ENCODE measurements at places on chromosomes 13 and 19. TPM values are rescaled to one million over a fixed set of nuclear protein-coding genes. Genes with fewer than 3 reads are reported as not detected.

DNA sequence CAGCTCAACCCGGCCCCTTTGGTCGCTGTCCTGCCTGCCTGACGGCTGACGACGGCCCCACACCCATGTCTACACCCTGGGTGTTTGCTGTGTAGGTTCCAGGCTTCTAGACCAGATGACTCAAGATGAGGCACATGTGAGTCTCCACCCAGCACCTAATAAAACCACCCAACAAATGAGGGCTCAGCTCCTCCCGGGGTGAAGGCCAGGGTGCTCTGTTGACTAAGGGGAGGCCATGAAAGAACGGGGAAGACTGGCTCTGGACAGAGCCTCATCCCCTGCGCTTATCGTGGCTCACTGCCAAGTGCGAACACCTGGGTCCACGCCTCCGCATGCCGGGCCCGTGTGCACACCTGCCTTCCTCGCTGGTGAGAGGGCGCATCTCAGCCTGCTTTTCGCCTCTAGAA is 39.6 kb downstream of the COL4A2 start:
- no peak overlapping the region for H3K4me3 ChIP-seq
- DNase-seq, result no peak
- H3K27ac ChIP-seq, result peak overlapping the region; percentile 88
- H3K27me3 ChIP-seq, result no peaks in the 10 kb centered on the region

DNA sequence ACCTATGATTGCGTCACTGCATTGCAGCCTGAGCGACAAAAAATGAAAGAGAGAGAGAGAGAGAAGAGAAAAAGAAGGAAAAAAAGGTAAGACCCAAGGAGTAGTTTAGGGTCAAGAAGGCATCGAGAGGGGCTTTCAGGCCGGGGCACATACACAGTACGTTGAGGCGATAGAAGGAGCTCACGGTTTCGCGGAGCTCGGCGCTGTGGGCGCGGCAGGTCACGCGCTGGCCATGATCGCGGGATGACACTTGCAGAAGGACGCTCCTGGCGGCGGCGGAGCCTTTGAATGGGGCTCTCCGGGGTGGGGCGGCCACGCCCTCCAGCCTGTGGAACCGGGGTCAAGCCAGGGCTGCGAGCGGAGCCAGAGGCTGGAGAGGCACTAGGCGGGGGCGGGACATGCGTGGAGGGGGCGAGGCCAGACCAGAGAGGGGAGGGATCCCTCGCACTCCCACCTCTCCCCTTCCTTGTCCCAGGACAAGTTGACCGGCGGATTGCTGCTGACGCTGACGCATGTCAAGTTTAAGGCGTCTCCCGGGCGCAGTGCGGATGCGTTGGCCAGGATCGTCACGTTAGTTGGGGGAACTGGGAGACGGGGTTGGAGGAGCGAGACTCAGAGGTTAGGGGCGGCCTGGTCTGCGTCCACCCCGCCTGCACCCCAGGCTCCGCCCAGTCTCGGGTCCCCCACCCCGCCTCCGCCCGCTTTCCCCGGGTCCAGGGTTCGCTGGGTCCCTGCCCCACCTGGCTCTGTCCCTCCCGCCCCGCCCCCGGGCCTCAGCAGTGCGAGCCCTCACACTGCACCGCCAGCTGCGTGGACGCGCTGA is 6.9 kb downstream of the NPHS1 start:
- H3K36me3 ChIP-seq, result no peaks in the 10 kb centered on the region
- peaks cover 17% of the 10 kb centered on the region for H3K4me1 ChIP-seq
- DNase-seq, result no peak
- peaks cover 77% of the 10 kb centered on the region for H3K27me3 ChIP-seq

Gene PLIN3
- polyA plus RNA-seq, result 112 TPM

DNA sequence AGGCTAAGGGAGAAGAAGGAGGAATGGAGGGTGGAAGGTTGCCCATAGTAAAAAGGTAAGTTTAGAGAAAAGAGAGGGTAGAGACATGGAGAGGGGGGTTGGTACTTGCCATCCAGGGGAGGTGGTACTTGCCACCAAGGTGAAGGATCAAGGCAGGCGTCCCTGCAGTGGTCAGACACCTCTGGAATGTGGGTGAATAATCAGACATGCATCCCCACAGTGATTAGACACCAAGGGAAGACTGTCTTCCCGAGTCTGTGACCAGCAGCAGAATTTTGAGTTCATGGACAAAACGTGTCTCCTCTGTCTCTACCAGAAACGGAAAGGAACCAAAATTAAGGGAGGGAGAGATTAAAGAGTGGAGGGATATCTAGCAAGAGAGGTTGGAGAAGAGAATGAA is 27.1 kb upstream of the IGFL1 start:
- no peaks in the 10 kb centered on the region for H3K36me3 ChIP-seq
- no peak for DNase-seq
- no peaks in the 10 kb centered on the region for H3K4me1 ChIP-seq
- H3K27ac ChIP-seq, result no peak overlapping the region
- H3K27me3 ChIP-seq, result no peaks in the 10 kb centered on the region

DNA sequence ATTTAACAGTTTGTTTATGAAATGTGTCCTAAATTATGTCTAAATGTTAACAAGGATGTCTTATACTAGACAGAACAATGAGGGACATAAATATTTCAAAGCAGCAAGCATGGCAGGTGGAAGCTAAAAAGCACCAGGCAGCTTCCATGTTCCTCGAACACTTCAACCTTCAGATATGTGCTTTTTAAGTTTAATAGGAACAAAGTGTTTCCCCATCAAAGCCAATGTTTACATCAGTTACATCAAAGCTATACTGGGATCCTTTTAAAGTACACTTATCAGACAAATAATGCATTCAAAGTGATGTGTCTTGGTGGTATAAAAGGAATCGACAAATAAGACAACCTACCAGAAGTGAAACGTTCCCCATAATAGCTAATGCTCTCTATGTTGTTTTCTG is 2841.1 kb upstream of the PCDH20 start:
- H3K4me1 ChIP-seq, result no peaks in the 10 kb centered on the region
- H3K4me3 ChIP-seq, result no peak overlapping the region
- H3K27ac ChIP-seq, result no peak overlapping the region
- DNase-seq, result no peak
- H3K36me3 ChIP-seq, result no peaks in the 10 kb centered on the region

Gene ZFP36
- polyA plus RNA-seq, result 112 TPM

Gene CCL25
- polyA plus RNA-seq, result not detected

- no peaks in the 10 kb centered on the region for H3K27me3 ChIP-seq
- DNase-seq, result no peak
- H3K4me1 ChIP-seq, result no peaks in the 10 kb centered on the region
- H3K4me3 ChIP-seq, result no peak overlapping the region
Observed at GRCh38 chr19:50827476-50827875, 3.9 kb upstream of the KLK1 start.

Gene CCDC70
- not detected for polyA plus RNA-seq

GRCh38 chr13:37651891-37652290 is 53.3 kb upstream of the POSTN start:
- no peaks in the 10 kb centered on the region for H3K27me3 ChIP-seq
- H3K36me3 ChIP-seq, result no peaks in the 10 kb centered on the region
- no peak overlapping the region for H3K4me3 ChIP-seq
- DNase-seq, result no peak
- no peaks in the 10 kb centered on the region for H3K4me1 ChIP-seq

- no peaks in the 10 kb centered on the region for H3K36me3 ChIP-seq
- H3K27me3 ChIP-seq, result no peaks in the 10 kb centered on the region
- no peak overlapping the region for H3K4me3 ChIP-seq
- H3K4me1 ChIP-seq, result no peaks in the 10 kb centered on the region
Observed at GRCh38 chr13:50612717-50613116, 230.8 kb downstream of the DLEU7 start.

- H3K36me3 ChIP-seq, result no peaks in the 10 kb centered on the region
- H3K4me3 ChIP-seq, result no peak overlapping the region
- H3K4me1 ChIP-seq, result no peaks in the 10 kb centered on the region
Observed at GRCh38 chr13:23992781-23993679, 95.7 kb upstream of the C1QTNF9B start.

Gene PGLYRP2
- polyA plus RNA-seq, result not detected

- H3K27ac ChIP-seq, result no peak overlapping the region
- H3K27me3 ChIP-seq, result peaks cover 20% of the 10 kb centered on the region
- no peak overlapping the region for H3K4me3 ChIP-seq
- no peak for DNase-seq
- H3K4me1 ChIP-seq, result peaks cover 24% of the 10 kb centered on the region
- H3K36me3 ChIP-seq, result no peaks in the 10 kb centered on the region
Observed at GRCh38 chr19:5338656-5339197, 1.9 kb downstream of the PTPRS start.

DNA sequence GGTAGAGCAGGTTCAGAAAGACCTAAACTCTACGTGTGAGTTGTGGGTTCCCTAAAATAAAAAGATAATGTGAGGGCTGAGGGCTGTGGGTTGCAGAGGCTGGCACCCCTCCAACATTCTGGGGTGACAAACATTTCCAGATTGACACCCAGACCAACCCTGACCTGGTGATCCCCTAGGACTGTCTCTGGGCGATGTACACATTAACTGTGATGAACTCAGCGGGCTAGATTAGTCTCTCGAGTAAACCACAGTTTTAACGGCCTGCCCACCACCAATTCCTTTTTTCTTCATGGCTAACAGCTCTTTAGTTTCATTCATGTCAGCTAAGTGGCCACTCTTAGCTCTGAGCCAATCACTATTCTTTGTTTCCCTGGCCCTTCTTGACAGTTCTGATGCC is 24.8 kb downstream of the SIAH3 start:
- no peaks in the 10 kb centered on the region for H3K4me1 ChIP-seq
- no peak overlapping the region for H3K4me3 ChIP-seq
- no peak for DNase-seq
- no peaks in the 10 kb centered on the region for H3K27me3 ChIP-seq
- H3K27ac ChIP-seq, result no peak overlapping the region

DNA sequence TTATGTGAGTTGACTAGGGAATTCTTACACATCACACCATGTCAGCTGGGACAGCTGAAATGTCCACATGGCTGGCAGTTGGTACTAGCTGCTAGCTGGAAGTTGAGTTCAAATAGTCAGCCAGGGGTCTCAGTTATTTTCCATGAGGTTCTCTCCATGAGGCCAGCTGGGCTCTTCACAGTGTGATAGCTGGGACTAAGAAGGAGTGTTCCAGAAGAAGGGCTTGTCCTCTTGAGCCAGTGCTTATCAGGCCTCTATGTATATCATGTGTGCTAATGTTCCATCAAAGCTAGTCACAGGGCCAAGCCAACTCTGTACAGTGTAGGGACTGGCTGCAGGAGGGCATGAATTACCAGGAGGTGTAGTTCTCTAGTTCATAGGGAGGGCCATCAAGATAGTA is 11.8 kb downstream of the USPL1 start:
- no peak for DNase-seq
- H3K27me3 ChIP-seq, result no peaks in the 10 kb centered on the region
- peaks cover 11% of the 10 kb centered on the region for H3K36me3 ChIP-seq

Gene ACER1
- not detected for polyA plus RNA-seq

Gene ADGRE3
- not detected for polyA plus RNA-seq

GRCh38 chr13:35693134-35693784 is 216.8 kb upstream of the MAB21L1 start:
- H3K36me3 ChIP-seq, result no peaks in the 10 kb centered on the region
- no peak overlapping the region for H3K4me3 ChIP-seq
- DNase-seq, result peak; percentile 50

Gene ZNF442
- under 0.01 TPM for polyA plus RNA-seq

Gene IL11
- not detected for polyA plus RNA-seq

DNA sequence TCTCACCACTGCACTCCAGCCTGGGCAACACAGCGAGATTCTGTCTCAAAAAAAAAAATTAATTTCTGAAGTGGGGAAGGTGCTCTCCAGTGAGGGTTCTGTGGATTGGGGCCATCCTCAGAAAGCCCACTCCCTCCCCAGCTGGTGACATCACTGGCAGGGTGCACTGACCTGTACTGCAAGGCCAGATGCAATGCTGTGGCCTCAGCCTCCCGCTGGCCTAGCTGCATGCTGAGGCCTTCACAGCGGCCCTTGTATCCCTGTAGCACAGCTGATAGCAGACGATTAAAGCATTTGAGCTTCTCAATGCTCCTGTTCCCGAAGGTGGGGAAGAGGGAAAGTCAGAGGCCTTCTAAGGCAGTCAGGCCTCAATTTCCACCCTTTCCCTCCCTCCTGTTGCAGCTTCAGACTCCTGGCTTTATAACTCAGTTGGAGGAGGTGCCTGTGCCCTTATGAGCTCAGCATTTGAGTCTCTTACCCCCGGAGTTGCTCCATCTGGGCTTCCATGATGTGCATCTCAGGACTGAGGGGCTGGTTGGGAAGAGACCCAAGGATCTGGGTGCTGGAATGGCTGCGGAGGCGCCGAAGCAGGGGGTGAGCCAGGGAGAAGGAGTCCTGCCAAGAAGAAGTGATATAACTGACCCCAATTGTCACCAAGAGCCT is 5.3 kb downstream of the USHBP1 start:
- DNase-seq, result no peak
- H3K27ac ChIP-seq, result no peak overlapping the region
- no peaks in the 10 kb centered on the region for H3K4me1 ChIP-seq
- no peak overlapping the region for H3K4me3 ChIP-seq
- H3K36me3 ChIP-seq, result no peaks in the 10 kb centered on the region
- no peaks in the 10 kb centered on the region for H3K27me3 ChIP-seq

Gene ITPKC
- 25.9 TPM for polyA plus RNA-seq

Gene TPTE2
- polyA plus RNA-seq, result 0.04 TPM

DNA sequence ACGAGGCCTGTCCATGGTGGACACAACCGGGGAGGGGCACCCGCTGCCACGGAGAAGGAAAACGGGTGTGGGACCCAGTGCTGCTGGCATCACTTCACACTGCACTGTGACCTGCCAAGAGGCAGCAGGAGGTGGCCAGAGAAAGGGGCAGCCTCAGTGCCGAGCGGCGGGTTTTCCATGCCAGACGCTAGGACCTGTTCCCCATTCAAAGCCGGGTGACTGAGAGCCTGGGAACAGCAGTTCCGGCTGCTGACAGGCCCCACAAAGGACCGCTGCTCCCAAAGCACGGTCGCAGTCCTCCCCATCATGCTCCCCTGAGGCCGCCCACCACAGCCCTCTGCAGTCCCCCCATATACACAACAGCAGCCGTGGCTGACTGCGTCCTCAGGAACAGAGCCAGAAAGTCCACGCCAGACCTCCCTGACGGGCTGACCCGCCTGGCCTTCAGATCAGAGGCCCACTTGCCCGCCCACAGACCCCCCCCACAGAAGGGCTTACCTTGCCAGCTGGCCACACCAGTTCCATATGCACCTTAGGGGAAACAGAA is 5.4 kb downstream of the AKAP8 start:
- peaks cover 44% of the 10 kb centered on the region for H3K4me1 ChIP-seq
- no peak for DNase-seq
- peak overlapping the region; percentile 22 for H3K27ac ChIP-seq
- peaks cover 46% of the 10 kb centered on the region for H3K36me3 ChIP-seq

- DNase-seq, result no peak
- H3K4me1 ChIP-seq, result no peaks in the 10 kb centered on the region
- H3K27ac ChIP-seq, result no peak overlapping the region
- peaks cover 20% of the 10 kb centered on the region for H3K27me3 ChIP-seq
- H3K36me3 ChIP-seq, result no peaks in the 10 kb centered on the region
Observed at GRCh38 chr19:30666301-30666803, 294.2 kb downstream of the ZNF536 start.

- no peak overlapping the region for H3K27ac ChIP-seq
- no peaks in the 10 kb centered on the region for H3K27me3 ChIP-seq
- no peaks in the 10 kb centered on the region for H3K4me1 ChIP-seq
Observed at GRCh38 chr13:87923753-87924152, 252.6 kb downstream of the SLITRK5 start.

Gene STOML3
- polyA plus RNA-seq, result 0.23 TPM

Gene CNFN
- 21.0 TPM for polyA plus RNA-seq

GRCh38 chr19:14058182-14059092 is 3.4 kb downstream of the PALM3 start:
- H3K36me3 ChIP-seq, result no peaks in the 10 kb centered on the region
- H3K27me3 ChIP-seq, result peaks cover 63% of the 10 kb centered on the region
- H3K27ac ChIP-seq, result no peak overlapping the region
- peaks cover 7% of the 10 kb centered on the region for H3K4me1 ChIP-seq
- no peak overlapping the region for H3K4me3 ChIP-seq
- DNase-seq, result no peak

- no peak overlapping the region for H3K27ac ChIP-seq
- H3K4me3 ChIP-seq, result no peak overlapping the region
- H3K36me3 ChIP-seq, result no peaks in the 10 kb centered on the region
- no peak for DNase-seq
Observed at GRCh38 chr19:48784527-48784926, 26.3 kb downstream of the BCAT2 start.

Data from sigmoid colon (tissue), 7 donors.